ENCODE measurements at places on chromosomes 7 and 10.

- peak; percentile 19 for DNase-seq
Measured at GRCh38 chr7:87354749-87355148, 9.3 kb downstream of the CROT start.

GRCh38 chr7:87435546-87435945 lies 39.9 kb downstream of the ABCB4 start:
- no peak for DNase-seq

- no peak for DNase-seq
Measured at GRCh38 chr7:64628721-64629120, 37.2 kb upstream of the ZNF107 start.

- DNase-seq: no peak
Measured at GRCh38 chr7:55641811-55642210, 69.5 kb upstream of the VOPP1 start.

- no peak for DNase-seq
Measured at GRCh38 chr7:24404315-24404714, 120.3 kb downstream of the NPY start.

- no peak for DNase-seq
Measured at GRCh38 chr10:102738692-102739121, 5.0 kb upstream of the WBP1L start.

DNA sequence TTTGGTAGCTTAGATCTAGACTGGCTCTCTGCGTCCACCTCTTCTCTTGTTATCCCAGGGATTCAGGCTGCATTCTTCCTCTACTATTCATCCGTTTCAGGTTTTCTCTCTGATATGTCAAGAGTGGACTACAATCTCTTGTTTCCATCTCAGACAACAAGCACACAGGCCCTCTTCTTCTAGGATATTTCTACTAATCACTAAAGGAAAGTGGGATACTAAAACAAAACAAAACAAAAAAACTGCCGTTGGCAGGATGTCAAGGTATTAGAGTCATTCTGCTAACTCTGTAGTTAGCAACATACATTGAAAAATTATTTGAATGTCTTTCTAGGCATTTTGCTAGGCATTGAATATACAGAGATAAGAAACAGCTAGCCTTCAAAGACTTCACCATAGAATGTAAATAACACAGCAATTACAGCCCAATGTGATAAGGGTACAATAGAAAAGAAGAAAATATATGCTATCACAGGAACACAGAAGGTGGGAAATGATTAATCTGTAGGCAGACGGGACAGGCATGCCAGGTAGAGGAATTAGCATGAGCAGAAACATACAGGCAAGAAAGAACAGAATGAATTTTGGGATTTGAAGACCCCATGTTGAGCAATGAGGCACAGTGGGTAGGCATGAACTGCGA lies 210.5 kb downstream of the CSTF2T start:
- DNase-seq: no peak

DNA sequence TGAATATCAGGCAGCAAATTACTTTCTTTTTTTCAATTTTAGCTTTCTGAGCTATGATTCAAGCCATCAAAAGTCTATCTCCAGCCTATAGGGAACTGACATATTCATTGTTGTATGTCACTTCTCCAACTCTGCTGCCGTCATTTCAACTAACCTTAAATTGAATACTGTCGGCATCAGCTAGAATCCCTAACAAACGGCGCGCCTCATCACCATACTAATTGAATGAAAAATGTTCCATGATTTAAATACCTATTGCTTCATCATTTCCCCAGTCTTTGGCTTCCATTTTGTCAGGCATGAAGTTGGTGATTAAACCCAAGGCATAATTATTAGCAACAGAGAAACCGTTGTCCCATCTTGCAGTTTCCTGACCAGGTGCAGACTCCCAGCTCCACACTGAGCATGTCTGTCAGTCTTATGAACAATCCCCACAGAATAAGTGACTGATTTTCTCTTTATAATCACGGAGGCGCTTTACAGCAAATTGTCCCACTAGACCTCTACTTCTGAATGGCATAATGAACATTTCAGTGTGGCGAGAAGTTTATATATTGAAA lies 83.5 kb upstream of the NPY start:
- no peak for DNase-seq

- DNase-seq: no peak
Measured at GRCh38 chr7:148028165-148028564, 562.4 kb upstream of the C7orf33 start.

DNA sequence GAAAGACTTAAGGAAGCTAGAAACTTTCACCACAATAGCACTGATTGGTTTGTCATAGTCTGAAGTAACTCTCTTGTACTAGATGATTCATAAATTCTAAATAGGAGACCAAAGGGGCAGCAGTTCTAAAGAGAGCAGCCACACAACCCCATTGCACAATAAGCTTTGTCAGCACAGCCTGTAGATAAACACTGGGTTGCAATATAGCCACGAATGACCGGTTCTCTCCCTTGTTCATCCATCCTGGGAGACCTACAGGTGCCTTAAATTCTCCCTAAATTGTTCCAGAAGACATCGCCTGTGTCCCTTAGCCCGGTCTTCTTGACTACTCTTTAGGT lies 167.0 kb downstream of the SNX13 start:
- peak; percentile 84 for DNase-seq

- DNase-seq: no peak
Measured at GRCh38 chr7:6162650-6163366, 109.6 kb downstream of the CYTH3 start.

DNA sequence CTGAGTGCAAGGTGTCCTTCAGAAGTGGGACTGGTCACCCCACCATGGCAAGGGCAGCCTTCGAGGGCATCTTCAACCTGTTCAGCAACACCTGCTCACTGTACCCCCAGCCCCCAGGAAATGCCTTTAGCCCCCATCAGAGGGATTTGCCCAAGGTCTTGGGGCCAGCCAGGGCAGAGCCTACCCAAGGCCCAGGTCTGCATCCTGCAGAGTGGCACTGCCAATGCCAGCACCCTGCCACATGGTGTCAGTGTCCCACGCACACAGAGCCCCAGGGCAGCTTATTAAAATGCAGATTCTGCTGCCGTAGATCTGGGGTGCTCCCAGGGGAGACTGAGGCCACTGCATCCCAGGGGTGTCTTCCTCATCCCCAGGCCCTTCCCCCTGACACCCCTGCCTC lies 106.2 kb upstream of the KCTD7 start:
- no peak for DNase-seq

- no peak for DNase-seq
Measured at GRCh38 chr7:131021902-131022301, 287.9 kb upstream of the KLF14 start.

DNA sequence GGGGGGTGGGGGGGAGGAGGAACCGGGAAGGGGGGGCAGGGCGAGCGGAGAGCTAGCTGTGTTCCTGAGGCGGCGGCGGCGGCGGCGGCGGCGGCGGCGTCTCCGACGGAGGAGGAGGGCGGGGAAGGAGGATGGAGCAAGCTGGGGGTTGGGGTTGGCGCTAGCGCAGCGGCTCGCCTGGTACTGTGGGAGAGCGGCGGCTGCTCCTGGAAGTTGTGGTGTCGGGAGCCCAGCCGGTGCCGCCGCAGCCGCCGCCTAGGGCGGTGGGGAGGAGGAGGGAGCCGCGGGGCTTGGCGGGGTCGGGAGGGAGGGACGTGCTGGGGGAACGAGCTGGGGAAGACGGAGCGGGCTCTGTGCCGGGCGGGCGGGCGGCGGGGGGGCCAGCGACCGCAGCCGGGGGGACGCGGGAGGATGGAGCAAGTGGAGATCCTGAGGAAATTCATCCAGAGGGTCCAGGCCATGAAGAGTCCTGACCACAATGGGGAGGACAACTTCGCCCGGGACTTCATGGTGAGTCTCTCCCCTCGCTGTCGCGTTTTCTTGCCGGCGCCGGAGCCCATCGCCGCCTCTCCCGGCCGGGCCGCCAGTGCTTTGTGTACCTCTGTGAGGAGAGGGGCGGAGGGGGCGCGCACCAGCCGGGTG lies at the start of gene PTPN12:
Gene PTPN12 (plus strand): TSS at position 160 of the 642 bp plus-strand sequence. CDS start 252 bp downstream, at position 412.
- DNase-seq: no peak

DNA sequence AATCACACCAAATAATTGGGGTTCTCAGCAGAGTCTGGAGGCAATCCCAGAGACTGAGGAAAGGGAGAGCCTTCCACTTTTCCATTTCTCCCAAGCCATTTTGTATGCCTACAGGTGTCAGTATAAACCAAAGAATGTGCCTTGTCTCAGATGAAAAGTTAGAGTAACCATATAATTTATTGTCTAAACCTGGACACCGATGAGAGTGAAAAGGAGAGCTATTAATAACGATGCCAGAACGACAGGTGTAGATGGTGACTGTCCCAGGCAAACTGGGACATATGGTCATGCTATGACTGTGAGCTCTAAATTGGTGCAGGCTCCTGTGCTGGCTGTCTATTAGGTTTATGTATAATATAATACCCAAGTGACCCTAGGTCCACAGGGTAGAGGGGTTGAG lies 219.6 kb downstream of the ARHGAP12 start:
- no peak for DNase-seq

DNA sequence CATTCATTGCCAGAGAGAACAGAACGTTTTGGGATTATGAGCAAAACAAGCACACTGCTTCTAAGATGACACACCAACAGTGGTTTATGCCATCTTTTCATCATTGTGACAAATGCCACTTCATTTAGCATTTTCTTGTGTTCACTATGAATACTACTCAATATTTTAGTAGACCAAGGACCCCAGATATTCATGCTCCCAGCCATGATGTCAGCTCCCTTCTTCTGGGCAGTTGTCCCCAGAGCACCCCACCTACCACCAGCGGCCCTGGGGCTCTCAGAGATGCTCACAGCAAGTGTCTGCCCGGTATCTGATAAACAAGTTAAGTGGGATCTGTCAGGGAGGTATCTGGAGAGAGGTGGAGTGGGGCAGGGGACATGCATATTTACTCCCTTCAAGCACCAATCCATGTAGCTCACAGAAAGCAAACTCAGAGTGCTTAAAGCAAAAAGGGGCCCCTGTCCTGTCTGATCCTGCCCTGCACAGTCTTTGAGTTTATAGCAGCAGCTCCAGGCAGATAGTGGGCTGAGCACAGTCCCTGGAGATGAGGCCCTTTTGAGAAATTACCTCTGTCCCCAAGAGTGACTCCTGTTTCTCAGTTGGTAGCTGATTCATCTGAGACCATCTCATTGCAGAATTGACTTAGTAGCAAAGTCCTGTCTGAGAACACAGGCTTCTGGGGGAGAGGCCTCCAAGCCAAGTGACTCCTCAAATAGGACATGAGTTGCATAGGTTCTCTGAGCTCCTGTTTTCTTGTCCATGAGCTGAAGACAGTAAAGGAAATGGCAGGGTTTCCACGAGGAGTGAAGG lies 281.8 kb upstream of the KLF6 start:
- DNase-seq: no peak

- DNase-seq: no peak
Measured at GRCh38 chr10:103657061-103657591, 163.6 kb downstream of the NEURL1 start.

- no peak for DNase-seq
Measured at GRCh38 chr7:103810112-103810744, 179.2 kb downstream of the RELN start.

DNA sequence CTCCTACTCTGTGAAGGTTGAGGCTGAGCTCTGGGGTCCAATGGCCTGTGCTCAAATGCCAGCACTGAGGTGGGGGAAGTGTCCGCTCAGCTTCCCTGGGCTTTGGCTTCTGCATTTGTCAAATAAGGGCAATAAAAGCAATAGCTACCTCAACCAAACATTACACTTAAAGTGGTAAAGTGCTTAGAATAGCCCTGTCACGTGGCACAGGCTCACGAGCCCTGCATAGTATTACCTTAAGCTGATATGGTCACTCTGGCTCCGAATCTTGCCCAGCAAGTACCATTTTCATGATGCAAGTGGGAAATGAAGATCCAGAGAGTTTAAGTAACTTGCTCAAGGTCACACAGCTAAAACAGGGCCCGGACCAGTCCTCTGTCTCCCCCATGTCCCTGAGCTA lies 451.1 kb upstream of the ZMIZ1 start:
- DNase-seq: no peak

DNA sequence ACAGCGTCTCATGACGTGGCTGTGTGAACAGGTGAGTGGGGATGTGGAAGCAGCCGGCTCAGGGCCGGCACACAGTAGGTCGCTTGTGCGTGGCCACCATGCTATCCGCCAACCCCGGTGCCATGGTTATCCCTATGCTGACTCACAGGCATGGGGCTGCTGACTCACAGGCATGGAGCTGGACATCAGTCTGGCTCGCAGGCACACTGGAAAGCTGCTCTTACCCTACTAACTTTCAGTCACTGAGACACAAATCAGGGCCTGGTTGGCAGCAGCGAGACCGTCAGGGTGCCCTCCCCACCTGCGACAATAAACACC lies 341.9 kb downstream of the PTPRN2 start:
- DNase-seq: no peak

DNA sequence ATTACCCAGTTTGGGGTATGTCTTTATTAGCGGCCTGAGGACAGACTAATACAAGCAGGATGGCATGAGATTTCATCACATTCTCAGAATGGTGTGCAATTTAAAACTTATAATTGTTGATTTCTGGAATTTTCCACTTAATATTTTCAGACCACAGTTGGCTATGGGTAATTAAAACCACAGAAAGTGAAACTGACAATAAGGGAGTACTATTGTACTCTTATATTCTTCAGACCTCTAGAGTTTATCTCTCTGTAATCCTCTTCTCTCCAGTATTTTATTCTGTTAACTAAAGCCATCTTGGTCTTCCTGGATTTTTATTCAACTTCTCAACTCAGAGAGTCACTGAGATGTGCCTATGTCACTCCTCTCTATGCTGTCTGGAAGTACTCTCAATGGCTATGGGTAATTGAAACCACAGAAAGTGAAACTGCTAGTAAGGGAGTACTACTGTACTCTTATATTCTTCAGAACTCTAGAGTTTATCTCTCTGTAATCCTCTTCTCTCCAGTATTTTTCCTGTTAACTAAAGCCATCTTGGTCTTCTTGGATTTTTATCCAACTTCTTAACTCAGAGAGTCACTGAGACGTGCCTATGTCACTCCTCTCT lies 118.3 kb downstream of the PPP1R17 start:
- DNase-seq: no peak

DNA sequence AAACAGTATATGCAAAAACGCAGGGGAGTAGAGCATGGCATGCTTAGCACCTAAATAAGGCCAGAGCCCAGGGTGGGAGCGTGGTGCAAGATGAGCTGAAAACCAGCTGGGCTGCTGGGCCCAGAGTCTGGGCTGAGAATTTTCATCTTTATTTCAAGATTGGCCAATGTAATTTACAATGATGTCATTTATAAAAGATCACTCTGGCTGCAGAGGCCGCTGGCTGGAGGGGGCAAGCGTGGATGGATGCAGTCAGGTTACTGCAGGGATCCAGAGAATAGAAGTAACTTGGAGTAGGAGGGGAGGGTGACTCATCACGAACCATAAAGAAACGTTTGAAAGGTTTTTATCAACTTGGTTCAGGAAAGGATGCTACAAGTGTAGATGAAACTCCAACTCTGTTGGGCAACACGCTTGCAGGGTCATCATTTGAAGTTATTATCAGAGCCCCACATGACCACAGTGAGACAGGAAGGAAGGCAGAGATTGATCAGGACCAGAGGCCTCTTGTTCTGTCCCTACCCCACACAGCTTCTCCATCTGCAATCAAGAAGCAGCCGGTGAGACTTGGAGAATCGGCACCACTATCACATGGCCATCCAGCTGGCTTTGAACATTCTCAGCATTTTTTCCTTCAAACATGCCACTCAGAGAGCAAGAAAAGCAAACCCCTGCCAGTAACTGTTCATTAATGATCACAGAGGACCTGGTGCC lies 49.2 kb downstream of the ODAD2 start:
- peak; percentile 15 for DNase-seq

Data from EL (cell line).